ENCODE measurements at places on chromosomes 16 and 17.

DNA sequence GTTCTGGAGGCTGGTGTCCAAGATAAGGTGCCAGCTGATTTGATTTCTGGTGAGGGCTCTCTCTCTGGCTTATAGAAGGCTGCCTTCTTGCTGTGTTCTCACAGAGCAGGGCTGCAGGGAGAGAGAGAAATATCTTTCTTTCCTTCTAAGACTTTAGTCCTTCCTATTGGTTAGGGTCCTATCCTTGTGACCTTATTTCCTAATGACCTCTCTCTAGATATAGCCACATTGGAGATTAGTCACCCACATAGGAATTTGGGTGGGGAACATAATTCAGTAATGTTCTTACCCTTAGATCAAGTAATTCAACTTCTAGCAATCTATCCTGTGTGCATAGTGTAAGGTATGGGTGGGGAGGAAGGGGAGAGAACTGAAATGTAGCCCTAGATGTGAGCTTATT is 18.0 kb upstream of the ABCA5 start:
- DNase-seq, result no peak

- DNase-seq, result no peak
These were observed 9.1 kb downstream of the SLC22A31 start for GRCh38 chr16:89191033-89191900.

GRCh38 chr16:30787613-30788378 is 791 bp upstream of the ZNF629 start:
- no peak for DNase-seq

DNA sequence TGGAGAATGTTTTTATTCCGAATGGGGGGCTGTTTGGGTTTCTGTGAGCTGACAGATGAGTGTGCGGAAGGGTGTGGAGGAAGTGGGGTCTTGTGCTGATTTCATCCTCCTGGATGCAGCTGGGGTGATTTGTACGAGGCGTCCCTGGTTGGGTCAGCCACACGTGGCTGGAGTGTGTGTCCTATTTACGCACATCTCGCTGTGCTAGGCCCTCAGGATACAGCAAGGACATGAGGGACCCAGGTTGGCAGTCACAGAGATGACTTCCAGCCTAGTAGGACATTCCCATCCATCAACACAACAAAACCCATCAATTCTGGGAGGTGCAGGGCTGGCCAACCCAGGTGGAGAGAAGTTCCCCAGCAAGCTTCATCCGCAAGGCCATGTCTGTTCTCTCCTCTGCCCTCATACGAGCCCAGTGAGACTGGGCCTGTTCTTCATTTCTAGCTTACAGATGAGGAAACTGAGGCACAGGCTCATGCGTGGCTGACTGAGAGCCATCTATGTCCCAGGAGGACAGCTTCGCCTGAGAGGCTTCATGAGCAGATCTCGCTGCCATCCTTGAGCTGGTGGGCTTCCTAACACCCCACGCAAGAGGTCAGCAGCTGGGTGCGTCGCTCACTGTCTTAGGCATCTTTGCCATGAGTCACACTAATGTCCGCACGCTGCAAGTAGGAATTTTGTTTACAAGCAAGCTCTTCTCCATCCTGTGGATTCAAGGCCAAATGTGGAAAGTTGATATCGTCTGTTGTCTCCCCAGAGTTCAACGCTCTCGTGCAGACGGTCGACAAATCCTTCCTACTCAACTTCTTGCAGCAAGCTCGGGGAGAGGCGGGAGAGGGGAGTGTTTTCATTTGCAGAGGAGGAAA is 24.4 kb downstream of the IRF8 start:
- no peak for DNase-seq

DNA sequence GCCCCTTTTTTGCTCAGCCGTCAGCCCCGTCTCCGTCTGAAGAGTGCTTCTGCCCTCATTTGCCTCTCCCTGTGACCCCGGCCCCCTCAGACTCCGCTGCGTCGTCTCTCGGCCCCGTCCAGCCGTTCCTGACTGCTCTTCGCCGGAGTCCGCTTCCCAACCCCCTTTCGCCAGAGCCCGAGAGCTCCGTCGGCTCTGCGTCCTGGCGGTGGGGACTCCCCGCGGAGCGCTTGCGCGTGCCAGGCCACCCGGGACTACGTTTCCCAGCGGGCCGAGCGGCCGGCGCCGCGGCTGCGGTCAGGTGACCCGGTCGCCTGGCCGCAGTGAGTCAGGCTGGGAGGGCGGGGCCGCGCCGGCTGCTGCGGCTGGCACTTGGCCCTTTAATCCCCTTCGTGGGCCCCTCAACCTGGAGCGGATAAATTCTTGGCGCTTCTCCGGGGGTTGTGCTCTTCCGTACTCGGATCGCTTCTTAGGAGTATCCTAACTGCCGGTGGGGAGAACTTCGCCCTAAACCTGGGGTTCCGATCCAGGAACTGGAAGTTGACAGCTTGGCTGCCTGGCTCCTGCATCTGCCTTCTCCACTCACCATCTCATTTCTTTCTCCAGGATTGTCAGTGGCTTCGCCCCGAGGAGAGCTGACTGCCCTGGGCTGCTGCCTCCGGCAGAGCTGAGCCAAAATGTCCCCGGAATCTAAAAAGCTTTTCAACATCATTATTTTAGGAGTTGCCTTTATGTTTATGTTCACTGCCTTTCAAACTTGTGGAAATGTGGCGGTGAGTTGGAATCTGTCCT is at the start of gene MFSD11:
Gene MFSD11 (plus strand): TSS at position 444 of the 792 bp plus-strand sequence. CDS start 234 bp downstream, at position 678.
- DNase-seq, result peak; percentile 95

DNA sequence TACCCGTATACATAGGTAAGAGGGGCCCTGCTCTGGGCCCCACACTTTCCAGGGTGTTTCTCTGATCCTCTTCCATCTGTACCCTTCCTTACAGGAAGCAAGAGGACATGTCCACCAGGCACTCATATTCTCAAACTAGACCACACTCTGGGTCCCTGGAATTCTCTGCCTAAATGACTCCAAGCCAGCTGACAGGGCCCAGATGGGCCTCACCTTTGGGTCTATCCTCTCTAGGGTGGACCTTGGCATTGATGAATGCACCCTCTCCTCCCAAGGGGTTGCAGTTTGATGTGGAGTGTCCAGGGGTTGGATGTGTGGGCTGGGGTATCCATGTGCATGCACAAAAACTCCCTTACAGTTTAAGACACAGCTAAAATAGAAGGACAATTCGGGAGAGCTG is 95.8 kb downstream of the ASIC2 start:
- DNase-seq, result no peak

DNA sequence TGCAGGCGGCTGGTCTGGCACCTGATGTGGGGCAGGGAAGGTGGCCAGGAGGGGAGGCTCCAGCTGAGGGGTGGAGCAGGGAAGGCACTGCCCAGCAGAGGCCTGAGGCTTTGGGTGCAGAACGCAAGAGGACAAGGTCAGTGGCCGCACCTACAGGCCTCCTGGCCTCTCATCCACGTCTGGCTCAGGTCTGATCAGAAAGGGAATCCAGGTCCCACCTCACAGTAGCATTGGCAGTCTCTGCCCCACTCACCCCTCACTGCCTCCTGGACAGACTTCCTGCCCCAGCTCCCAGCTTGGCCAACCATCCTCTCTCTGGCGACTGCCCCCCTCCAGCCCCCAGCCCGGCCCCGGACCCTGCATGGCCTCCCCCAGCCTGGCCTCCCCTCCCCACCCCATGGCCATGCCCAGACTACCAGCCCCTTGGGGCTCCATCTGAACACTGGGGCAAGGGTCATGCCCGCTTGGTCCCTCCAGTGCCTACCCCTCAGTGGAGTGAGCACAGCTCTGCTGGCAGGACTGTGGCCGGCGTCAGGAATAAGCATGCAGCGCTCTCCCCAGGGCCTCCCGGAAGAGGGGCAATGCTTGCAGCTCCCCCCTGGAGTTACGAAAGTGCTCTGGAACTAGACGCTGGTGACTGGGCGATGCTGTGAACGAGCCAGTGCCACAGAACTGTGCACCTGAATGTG is 4.6 kb downstream of the UTS2R start:
- no peak for DNase-seq

- no peak for DNase-seq
These were observed 694.7 kb upstream of the SALL1 start for GRCh38 chr16:51845586-51846305.

DNA sequence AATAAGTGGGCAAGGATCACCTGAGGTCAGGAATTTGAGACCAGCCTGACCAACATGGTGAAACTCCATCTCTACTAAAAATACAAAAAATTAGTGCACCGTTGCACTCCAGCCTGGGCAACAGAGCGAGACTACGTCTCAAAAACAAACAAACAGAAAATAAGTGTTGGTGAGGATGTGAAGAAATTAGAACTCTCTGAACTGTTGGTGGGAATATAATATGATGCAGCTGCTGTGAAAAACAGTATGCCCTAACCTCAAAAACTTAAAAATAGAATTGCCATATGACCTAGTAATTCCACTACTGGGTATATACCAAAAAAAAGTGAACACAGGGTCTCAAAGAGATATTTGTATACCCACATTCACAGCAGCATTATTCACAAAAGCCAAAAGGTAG is 26.1 kb downstream of the GLG1 start:
- no peak for DNase-seq

GRCh38 chr16:26752166-26752565 is 314.6 kb upstream of the C16orf82 start:
- DNase-seq, result no peak

- no peak for DNase-seq
These were observed 30.6 kb downstream of the IL21R start for GRCh38 chr16:27432558-27432957.

DNA sequence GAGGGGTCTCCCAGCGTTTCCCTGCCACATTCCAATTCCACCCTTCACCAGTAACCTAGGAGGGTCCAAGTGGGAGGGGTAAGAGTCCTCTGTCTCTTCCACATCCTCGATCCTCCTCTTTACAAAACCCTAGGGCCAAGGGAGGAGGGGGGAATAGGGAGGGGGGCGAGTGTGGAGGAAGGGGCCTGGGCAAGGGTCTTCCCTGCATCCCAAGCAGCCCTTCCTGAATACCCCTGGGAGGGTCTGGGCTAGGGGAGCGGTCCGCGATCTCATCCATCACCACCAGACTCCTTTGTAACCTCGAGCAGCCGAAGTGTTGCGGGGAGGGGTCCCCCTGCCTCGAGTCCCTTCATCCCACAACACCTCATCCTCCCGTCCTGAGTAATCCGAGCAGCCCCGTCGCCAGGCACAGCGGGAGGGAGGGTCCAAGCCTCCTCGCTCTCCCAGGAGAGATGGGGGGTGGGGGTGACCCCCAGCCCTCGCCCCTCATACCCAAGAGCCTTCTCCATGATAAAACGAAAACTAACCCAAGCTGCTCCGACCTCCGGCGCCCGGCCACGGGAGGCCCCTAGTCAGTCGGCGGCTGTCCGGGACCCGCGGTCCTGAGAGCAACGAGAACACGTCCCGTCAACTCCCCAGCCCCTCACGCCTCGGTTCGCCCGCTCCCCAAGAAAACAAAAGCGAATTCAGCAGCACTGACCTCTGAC is 502 bp downstream of the SMPD3 start:
- no peak for DNase-seq

DNA sequence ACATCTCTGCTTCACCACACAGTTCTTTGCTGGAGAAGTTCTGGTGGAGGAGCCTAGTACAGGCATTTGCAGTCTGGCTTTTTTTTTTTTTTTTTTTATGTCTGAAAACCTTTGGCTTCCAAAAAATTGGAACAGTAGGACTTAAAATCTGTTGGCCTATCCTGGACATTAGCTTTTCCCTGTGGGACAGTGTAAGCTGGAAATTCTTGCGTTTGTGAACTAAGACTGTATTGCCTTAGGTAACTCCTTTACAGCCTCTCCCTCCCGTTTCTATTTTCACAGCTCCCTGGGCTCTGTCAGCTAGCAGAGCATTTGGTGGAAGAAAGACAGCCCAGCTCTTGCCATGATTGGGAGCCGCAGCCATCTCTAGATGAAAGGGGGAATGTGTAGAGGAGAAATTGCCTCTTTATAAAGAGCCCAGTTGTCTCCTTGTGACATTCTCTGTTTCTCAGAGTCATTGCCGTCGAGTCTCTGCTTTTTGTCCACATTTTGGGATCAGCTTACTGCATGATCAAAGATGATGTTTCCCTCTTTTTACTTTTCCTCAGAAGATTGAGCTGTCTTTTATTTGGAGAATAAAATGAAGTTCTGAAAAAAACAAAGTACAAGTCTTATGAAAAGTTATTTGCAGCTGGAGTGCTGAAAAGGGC is 227.5 kb downstream of the SPECC1 start:
- no peak for DNase-seq

GRCh38 chr17:43627653-43628052 is 34.1 kb downstream of the MEOX1 start:
- DNase-seq, result no peak

GRCh38 chr17:62014526-62014925 is 50.6 kb downstream of the MED13 start:
- no peak for DNase-seq

GRCh38 chr17:34365340-34365739 is 2.3 kb upstream of the CCL1 start:
- no peak for DNase-seq

GRCh38 chr17:48542698-48543106 is 2.2 kb downstream of the HOXB2 start:
- DNase-seq, result no peak

- no peak for DNase-seq
These were observed 20.0 kb downstream of the ATP2A1 start for GRCh38 chr16:28898266-28898665.

DNA sequence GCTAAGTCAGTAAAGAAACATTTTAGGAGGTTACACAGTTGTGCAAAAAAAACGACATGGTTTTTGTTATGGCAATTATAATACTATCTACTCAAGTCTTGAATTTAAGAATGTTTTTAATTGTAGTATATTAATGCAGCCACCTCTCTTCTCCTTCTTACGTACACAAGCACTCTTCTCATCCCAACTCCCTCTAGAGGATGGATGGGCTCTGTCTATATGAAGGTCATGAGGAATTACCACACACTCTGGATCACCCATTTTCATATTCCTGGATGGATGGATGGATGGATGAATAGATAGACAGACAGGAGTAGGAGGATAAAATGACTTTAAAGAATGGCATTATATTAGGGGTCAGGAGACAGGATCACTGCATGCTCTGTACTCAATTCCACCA is 120.0 kb downstream of the PHKB start:
- DNase-seq, result no peak

GRCh38 chr17:77208217-77208808 is 67.5 kb downstream of the SEC14L1 start:
- no peak for DNase-seq

- DNase-seq, result no peak
These were observed 32.3 kb upstream of the NUFIP2 start for GRCh38 chr17:29326023-29326813.

GRCh38 chr16:53323924-53324323 is 110.3 kb upstream of the RBL2 start:
- DNase-seq, result no peak

DNA sequence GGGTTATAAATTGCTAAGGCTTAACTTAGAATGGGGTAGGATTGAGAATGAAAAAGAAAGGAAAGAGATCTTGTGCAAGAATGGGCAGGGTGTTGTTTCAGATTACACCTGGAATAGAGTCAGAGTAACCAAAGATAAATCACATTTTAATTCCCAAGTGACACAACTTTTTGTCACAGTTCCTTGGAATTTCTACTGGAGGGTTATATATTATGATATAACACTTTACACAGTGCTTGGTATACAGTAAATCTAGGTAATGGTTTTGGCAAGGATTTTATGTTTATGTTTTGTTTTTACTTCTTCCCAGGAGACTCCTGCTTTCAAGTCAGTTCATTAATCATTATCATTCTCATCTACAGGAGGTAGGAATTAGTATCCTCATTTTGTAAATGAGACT is 115.7 kb upstream of the KCNJ16 start:
- DNase-seq, result no peak

- peak; percentile 77 for DNase-seq
These were observed at the start of gene ACAP1 for GRCh38 chr17:7336240-7337175. TSS of gene ACAP1 (plus strand) at chr17:7336529. CDS start at chr17:7336735, 206 bp downstream.

Data from T-helper 1 cell (primary cell).